ENCODE measurements at places on chromosomes 5 and 9. TPM values are rescaled to one million over a fixed set of nuclear protein-coding genes. Genes with fewer than 3 reads are reported as not detected.

PTGDS gene
- 2.6 TPM for total RNA-seq

GRCh38 chr9:123335986-123336329 is 20.0 kb upstream of the CRB2 start:
- peak overlapping the region; percentile 59 for H3K27ac ChIP-seq
- peaks cover 34% of the 10 kb centered on the region for H3K4me1 ChIP-seq
- H3K36me3 ChIP-seq: no peaks in the 10 kb centered on the region
- H3K27me3 ChIP-seq: no peaks in the 10 kb centered on the region
- H3K4me3 ChIP-seq: no peak overlapping the region

S1PR3 gene
- total RNA-seq: 15.5 TPM

GRCh38 chr5:135569755-135570452 is 8.9 kb downstream of the CXCL14 start:
- no peak overlapping the region for H3K4me3 ChIP-seq
- no peak overlapping the region for H3K27ac ChIP-seq
- peaks cover 6% of the 10 kb centered on the region for H3K4me1 ChIP-seq
- H3K36me3 ChIP-seq: no peaks in the 10 kb centered on the region

DOK3 gene
- total RNA-seq: 6.0 TPM

TPRN gene
- total RNA-seq: 26.4 TPM

ARL14EPL gene
- not detected for total RNA-seq

ZNF79 gene
- total RNA-seq: 8.8 TPM

LECT2 gene
- not detected for total RNA-seq

DNA sequence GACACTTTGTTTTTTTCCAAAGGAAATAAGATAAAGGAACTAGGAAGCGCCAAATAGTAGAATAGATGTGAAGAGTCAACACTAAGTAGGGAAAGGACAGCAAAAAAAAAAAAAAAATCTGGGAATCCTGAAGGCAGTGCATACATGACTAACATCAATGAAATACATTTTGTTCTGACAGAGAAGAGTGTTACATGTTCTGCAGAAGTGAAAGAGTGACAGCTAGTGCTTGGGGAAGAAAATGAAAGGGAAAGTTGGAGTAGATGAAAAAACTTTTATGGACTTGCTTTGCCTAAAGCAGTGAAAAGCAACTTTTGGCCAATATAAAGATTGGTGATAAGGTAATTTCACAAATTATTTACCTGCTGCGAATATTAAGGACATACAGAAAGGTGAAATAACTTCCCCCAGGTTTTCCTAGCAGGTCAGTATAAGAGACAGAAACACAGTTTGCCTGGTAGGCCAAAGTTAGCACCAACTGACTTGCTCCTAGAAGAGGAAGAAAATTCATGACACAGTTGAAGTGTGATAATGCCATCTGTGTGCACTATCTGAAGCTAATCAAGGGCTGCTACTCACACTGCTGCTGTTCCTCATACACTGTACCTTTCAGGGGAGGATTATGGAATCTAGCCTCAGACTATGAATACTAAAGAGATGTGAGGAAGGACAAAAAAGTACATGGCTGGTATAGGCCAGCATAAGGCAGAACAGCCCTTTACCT is 38.6 kb downstream of the RANBP6 start:
- DNase-seq: no peak
- H3K36me3 ChIP-seq: no peaks in the 10 kb centered on the region
- peak overlapping the region; percentile 78 for H3K27ac ChIP-seq
- H3K4me1 ChIP-seq: no peaks in the 10 kb centered on the region
- no peaks in the 10 kb centered on the region for H3K27me3 ChIP-seq

DNA sequence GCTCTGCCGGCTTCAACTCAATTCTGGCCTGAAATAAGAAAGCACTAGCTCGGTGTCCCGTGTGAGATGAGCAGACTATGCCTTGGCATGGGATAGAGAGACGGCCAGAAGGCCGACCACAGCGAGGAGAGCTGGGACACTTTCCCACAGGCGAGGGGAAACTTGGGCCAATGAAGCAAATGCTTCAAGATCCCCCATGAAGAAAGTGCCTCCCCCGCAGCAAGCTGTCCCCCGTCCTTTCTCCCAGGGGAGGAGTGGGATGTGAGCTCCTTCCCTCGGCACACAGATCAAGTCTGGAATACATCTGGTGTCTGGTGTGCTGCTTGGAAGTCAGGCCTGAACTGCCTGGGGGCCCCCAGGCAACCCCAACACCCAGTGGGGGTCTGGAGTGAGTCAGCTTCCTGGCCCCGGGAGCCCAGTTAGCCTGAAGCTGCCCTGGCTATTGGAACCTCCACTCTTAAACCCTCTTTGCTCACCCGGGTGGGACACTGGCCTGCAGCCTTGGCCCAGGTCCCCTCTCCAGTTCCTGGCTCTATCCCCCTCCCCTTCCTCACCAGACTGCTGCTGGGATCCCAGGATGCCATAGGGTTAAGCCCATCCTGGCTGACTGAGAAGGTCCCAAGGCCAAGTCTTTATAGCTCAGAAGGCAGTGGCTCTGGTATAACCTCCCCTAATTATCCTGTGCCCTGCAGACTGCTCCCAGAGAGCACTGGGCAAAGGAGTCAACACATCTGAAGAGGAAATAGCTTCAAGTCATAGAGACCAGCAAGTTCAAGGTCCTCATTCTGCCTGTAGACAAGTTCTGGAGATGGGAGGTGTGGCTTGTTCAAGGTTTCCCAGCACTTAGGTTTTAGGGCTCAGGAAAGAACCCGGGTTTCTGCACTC is 205.3 kb downstream of the TTLL11 start:
- H3K4me3 ChIP-seq: no peak overlapping the region
- no peaks in the 10 kb centered on the region for H3K27me3 ChIP-seq
- H3K4me1 ChIP-seq: peaks cover 11% of the 10 kb centered on the region
- no peak for DNase-seq
- H3K27ac ChIP-seq: no peak overlapping the region
- H3K36me3 ChIP-seq: no peaks in the 10 kb centered on the region

- no peak overlapping the region for H3K4me3 ChIP-seq
- H3K36me3 ChIP-seq: no peaks in the 10 kb centered on the region
- no peaks in the 10 kb centered on the region for H3K4me1 ChIP-seq
- H3K27ac ChIP-seq: no peak overlapping the region
These were observed 147.0 kb downstream of the PAM start for GRCh38 chr5:102902135-102902448.

DNA sequence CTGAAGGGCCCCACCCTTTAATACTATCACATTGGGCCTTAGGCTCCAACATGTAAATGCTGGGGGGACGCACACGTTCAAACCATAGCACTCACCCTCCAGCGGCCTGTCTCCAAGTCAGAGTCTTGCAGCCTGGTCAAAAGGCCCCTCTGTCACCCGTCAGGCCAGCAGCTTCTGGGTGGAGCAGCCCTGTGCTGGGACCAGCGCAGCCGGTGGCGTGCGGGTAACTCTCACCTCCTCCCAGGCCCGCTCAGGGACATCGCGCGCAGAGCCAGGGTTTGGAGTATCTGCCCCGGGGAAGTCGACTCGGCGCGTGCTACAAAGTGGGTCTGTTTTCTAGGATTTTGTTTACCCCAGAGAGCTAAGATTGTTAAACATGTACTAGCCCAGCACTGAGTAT is 93.0 kb upstream of the COL5A1 start:
- H3K27me3 ChIP-seq: no peaks in the 10 kb centered on the region
- no peak overlapping the region for H3K4me3 ChIP-seq
- H3K27ac ChIP-seq: no peak overlapping the region
- no peaks in the 10 kb centered on the region for H3K36me3 ChIP-seq
- DNase-seq: no peak
- no peaks in the 10 kb centered on the region for H3K4me1 ChIP-seq

GRCh38 chr9:137156567-137157375 is 13.1 kb downstream of the LRRC26 start:
- H3K27me3 ChIP-seq: peaks cover 80% of the 10 kb centered on the region
- no peak overlapping the region for H3K4me3 ChIP-seq
- H3K4me1 ChIP-seq: no peaks in the 10 kb centered on the region
- no peak overlapping the region for H3K27ac ChIP-seq
- peak; percentile 46 for DNase-seq

DNA sequence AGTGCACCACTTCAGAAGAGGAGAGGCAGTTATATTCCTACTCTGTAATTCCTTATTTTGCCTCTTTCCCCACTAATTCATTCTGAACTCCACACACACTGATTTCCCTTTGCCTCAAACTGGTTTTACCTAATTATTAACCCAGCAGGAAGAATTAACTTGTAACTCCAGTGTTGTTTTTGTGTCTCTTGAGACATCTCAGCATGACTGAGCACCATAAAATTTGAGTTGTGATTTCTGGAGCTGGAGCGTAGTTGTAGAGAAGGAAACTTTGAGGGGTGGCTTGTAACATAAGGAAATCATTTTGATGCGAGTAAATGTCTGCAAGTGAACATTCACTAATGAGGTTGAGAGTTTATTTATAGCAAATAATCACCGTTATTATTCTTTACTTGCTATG is 265.2 kb downstream of the TMEM38B start:
- no peak for DNase-seq
- H3K4me1 ChIP-seq: no peaks in the 10 kb centered on the region
- no peaks in the 10 kb centered on the region for H3K27me3 ChIP-seq
- no peak overlapping the region for H3K27ac ChIP-seq
- no peak overlapping the region for H3K4me3 ChIP-seq
- H3K36me3 ChIP-seq: no peaks in the 10 kb centered on the region

DNA sequence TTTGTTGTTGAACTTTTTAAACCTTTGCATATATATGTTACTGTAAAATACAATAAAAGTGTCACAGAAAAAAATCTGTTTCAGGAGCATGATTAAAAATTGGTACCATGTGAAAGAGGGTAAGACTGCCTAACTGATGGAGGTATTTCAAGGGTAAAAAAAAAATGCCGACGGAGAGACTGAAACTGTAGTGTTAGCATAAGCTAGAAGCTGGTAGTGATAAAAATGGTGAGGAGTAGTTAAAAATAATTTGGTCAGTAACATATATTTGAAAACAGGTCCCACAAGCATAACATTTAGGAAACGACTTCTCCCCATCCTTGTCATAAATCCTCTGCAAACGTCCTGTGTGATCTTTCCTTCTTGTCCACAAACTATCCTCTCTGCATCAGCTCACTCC is 64.7 kb downstream of the MEF2C start:
- no peaks in the 10 kb centered on the region for H3K27me3 ChIP-seq
- H3K36me3 ChIP-seq: peaks cover 20% of the 10 kb centered on the region
- no peak overlapping the region for H3K4me3 ChIP-seq
- H3K27ac ChIP-seq: no peak overlapping the region

DNA sequence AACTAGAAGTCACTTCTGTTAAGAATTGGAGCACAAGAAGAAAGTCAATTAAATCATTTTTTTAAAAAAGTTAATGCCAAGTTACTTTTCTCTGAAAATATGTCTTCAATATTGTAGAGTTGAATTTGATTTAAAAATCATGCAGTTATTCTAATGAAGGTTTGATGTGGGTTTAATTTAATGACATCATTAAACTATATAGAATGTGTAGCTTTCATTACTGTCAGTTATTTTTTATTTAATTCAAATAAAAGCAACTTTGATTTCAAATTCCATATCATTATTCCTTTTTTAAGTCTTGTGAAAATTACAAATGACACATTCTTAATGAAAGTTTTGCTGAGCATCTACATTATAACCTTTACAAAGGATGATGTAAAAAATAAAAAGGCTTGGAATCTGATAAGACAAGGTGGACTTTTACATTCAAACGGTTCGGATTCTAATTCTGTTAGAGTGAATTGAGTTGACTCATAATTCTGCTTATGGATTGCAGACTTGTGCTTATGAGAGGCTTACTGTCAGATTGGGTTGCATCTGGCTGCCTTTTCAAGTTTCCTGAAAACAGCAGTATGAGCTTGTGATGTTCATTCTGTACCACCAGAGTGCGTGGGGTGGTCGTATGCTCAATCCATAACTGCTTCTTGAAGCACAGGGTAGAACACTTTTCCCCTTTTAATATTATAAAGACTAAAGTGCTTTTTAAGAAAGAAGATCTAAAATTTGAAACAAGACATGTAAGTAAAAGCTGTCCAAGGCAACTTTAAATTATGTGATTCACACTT is 253.0 kb upstream of the ARRDC3 start:
- H3K27me3 ChIP-seq: no peaks in the 10 kb centered on the region
- H3K27ac ChIP-seq: no peak overlapping the region
- H3K4me3 ChIP-seq: no peak overlapping the region
- peak; percentile 17 for DNase-seq

- no peaks in the 10 kb centered on the region for H3K36me3 ChIP-seq
- no peak overlapping the region for H3K4me3 ChIP-seq
- no peak overlapping the region for H3K27ac ChIP-seq
- no peak for DNase-seq
- H3K27me3 ChIP-seq: no peaks in the 10 kb centered on the region
These were observed 75.1 kb downstream of the HRH2 start for GRCh38 chr5:175733017-175733416.

DNA sequence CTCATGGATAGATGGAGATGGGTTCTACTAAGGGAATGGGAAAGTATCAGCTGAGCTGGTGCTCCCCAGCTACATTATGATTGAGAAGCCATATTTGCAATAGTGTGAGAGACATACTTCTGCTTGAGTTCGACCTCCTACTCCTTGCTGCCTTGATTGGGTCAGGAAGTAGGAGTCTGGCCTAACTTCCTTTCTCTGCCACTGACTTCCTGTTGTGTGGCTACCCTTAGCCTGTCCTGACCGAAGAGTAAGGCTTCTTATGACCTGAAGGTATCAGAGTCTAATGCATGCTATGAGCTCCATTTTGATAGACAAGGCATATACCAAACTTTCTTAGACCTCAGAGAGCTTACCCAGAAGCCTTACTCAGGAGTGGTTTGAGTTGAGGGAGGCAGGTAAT is 53.9 kb downstream of the OSTF1 start:
- peaks cover 2% of the 10 kb centered on the region for H3K4me1 ChIP-seq
- H3K27me3 ChIP-seq: no peaks in the 10 kb centered on the region
- H3K36me3 ChIP-seq: no peaks in the 10 kb centered on the region
- no peak overlapping the region for H3K4me3 ChIP-seq

DNA sequence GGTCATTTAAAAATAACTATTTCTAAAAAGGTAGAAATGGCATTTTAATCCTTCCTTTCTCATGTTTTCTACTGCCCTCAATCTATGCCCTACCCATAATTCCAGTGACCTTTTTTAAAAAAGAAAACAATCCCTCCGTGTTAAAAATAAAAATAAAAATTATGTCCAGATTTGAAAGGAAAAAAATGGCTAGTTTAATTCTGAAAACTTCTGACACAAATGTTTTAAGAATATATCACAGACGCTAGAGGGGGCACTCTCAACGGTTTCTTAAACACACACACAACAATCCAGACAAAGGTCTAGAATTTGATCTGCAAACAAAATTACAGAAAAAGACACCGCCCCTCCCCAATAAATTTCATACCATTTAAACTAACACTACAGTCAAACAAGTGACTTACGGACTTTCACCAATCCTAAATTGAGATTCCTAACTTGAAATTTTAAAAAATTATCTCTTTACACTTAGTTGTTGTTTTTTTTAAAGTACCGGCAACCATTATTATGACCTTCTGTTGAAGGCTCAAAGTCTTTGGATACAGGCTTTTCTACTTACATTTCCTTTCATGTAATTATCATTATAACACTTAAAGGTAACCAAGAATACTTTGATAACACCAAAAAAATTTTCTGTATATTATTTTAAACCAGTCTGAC is 38.2 kb downstream of the CLINT1 start:
- DNase-seq: peak; percentile 70
- H3K4me3 ChIP-seq: no peak overlapping the region
- H3K27me3 ChIP-seq: no peaks in the 10 kb centered on the region
- peaks cover 5% of the 10 kb centered on the region for H3K36me3 ChIP-seq
- H3K27ac ChIP-seq: peak overlapping the region; percentile 78
- H3K4me1 ChIP-seq: no peaks in the 10 kb centered on the region

GRCh38 chr5:95087816-95088317 is 197.0 kb downstream of the MCTP1 start:
- H3K27me3 ChIP-seq: no peaks in the 10 kb centered on the region
- no peaks in the 10 kb centered on the region for H3K36me3 ChIP-seq
- no peaks in the 10 kb centered on the region for H3K4me1 ChIP-seq
- no peak overlapping the region for H3K4me3 ChIP-seq
- no peak overlapping the region for H3K27ac ChIP-seq

- DNase-seq: no peak
- no peak overlapping the region for H3K27ac ChIP-seq
- no peaks in the 10 kb centered on the region for H3K27me3 ChIP-seq
- no peak overlapping the region for H3K4me3 ChIP-seq
- H3K36me3 ChIP-seq: no peaks in the 10 kb centered on the region
These were observed 66.3 kb upstream of the TNFAIP8 start for GRCh38 chr5:119289438-119290044.
